ENCODE measurements at places on chromosomes 4 and X. TPM values are rescaled to one million over a fixed set of nuclear protein-coding genes. Genes with fewer than 3 reads are reported as not detected.

TRIM61 gene
- total RNA-seq: 0.73 TPM

GRCh38 chr4:149008415-149009025 is 566.3 kb upstream of the NR3C2 start:
- no peak for DNase-seq

- no peak for DNase-seq
These were observed 271.0 kb upstream of the ARSJ start for GRCh38 chr4:114250439-114250891.

DNA sequence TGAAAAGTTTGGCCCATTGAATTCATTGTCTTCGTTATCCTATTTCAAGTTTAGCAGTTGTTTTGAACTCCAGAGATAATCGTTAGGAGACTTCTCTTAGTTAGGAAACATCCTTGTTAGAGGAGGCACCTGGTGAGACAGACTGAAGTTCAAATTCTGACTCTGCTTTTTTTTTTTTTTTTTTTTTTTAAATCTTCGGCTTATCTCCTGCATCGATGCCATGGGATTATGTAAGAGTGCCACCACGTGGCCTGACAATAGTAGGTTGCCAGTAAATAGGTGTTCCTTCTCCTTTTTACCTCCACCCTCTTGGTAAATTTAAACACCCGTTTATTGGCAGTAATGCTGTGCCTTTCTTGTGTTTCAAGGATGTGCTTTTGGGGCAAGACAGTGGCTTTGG is 149.3 kb downstream of the SOWAHB start:
- peak; percentile 75 for DNase-seq

DNA sequence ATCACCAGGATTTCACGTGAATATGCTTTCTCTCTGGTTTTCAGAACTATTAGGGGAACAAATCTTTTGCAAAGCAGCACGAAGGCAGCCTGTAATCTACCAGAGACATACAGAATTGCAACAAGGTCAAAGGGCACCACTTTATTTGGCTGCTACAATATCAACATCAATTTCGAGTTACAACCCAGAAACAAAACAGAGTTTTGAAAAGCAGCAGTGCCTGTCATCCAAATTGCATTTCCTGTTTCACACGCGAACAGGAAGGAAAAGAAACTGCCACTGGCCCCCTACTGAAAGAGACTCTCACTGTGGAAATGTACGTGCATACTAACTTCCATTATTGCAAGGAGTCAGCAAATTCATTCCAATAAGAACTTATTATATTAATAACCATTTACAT is 17.1 kb upstream of the C1QTNF7 start:
- DNase-seq: peak; percentile 76

- no peak for DNase-seq
These were observed 128.7 kb downstream of the MGST2 start for GRCh38 chr4:139794158-139794954.

Measured in stomach (tissue), 19 donors.